ENCODE measurements at places on chromosomes 7 and 10.

GRCh38 chr7:132542895-132543294 is 33.4 kb downstream of the PLXNA4 start:
- no peak for DNase-seq

DNA sequence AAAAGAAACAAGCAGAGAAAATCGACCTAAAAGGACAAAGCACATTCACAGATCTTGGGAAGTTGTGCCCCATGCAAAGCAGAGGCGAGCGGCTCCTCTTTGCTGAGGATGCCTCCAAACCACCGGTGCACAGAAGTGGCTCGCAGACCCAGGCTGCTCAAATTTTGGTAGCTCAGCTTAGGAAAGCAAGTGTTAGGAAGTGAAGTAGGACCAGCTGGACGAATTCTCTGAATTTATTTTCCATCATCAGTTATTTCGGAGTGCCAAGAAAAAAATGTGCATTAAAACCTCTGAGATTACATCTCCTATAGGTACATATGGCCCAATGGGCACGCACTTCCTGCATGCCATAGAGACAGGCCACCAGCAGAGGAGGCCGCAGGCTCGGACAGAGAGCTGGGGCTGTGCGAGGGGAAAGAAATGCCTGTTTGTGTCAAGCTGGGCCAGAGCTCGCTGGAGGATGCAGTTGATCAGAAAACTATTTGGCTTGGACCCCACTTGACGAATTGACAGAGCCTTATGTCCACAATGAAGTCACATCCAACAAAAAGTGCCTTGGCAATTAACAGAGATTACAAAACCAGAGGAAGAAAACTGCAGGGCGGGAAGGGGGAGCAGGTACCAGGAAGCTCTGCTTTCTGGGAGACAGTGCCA is 122.3 kb upstream of the LYZL2 start:
- peak; percentile 40 for DNase-seq

DNA sequence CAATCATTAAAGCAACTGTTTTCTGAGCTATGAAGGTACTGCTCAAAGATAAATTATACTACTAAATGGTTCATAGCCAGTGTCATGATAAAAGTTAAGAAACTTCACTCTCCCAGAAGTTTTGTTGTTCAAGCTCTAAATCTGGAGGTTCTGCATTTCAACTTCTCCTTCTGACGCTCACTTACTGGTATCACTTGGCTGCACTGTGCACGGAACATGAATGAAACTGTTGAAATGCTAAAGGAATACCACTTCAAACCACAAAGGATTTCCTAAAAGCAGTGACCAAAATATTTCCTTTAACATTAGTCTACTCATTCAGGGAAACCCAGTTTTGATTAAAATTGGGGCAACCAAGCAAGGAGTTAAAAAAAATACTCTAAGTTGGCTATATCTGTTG is 93.6 kb downstream of the UBE2H start:
- no peak for DNase-seq

DNA sequence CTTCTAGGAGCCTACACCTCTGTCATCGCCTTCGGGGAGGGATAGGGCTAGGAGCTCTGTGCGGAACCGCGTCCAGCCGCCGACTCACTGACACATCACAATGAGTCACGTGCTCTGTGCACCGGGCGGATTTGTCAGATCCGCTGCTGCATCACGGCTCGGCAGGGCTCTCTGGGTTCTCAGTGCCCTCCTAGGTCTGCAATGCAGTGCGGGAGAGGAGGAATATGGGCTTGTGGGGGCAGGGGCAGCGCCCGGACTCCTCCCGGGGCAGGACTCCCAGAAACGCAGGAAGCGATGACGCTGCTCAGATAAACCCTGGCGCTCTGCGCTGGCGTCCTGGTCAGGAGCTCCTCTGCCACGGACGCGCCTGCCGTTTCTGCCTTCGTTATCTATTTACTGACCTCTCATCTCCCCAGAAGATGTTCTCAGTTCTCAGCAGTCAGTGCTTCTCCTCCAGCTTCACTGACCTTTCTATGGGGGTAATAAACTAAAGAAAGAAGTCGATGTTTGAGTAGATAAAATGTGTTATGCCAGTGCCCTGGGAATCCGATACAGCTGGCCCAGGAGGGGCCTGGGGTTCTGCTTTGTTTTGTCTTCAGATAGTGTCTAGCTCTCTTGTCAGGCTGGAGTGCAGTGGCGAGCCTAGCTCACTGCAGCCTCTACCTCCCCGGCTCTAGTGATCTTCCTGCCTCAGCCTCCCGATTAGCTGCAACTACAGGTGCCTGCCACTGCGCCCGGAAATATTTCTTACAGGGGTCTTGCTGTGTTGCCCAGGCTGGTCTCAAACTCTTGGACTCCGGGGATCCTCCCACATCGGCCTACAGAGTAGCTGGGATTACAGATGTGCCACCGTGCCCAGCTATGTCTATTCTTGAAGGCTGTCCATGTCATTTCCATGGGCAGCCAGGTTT is 22.8 kb upstream of the ITGB1 start:
- DNase-seq: peak; percentile 54

DNA sequence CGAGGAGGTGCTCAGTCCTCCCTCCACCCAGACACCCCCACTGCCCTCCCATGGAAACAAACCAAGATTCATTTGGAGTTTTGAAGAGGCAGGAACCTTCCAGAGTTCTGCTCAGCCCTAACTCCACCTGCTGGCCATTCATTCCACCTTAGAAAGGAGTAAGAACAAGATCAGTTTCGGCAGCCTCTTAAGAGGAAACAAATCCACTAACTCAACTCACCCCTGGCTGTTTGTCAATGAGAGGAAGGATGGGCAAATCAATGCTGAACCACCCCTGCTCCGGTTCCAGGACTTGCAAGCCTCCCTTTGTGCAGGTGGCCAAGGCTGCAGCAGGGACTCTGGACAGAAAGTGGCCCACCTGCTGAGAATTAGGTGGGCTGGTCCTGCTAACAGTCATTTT is 26.2 kb downstream of the CCDC3 start:
- no peak for DNase-seq

DNA sequence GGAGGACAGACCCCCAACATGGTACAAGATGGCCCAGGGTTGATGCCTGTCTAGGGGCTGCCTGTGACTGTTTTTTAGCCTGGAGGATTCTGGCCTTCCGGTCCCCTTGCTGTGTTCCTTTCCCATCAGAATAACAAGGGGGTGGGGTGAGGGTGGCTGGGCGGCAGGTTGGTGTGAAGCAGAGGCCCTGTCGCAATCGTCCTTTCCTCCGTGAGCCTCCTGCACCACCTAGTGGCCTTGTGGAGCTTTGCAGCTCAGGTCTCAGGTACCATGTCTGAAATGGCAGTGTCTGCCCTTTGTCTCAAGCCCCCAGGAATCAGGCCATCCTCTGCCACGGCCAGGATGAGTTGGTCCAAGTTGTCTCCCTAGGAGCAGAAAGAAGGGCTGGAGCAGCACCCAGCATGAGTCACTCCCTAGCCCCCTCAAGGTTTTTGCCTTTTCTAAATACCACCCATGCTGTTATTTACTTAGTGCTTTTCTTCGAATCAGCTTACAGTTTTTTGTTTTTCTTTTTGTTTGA is 24.2 kb downstream of the TACR2 start:
- peak; percentile 68 for DNase-seq

DNA sequence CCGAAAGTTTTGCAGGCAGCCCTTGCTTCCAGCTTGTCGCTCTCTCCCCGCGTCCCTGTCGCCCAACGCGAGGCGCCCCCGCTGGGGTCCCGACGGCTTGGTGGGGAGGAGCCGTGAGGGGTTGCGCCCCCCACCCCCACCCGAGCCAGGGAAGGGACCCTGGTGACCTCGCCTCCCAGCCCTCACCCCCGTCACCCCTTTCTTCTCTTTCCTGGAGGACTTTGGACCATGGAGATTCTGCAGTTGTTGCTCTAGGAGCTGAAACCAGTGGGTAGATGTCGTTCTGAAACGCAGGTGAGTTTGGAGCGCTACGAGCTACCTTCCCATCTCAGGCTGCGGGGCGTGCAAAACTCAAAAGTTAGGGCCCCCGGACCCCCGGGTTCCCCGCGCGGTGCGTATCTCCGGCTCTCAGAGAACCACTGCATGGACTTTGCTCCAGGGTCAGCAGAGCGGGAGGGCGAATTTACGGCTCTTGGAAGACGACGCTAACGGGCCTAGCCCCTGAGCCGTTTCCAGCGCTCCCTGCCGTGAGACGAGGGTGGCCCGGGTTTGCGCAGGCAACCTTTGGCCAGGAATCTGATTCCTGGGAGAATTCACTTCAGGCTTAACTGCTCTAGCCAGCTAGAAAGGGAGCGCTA is 684 bp upstream of the ATXN7L1 start:
- no peak for DNase-seq

GRCh38 chr10:14184841-14185315 is 145.8 kb downstream of the FRMD4A start:
- DNase-seq: no peak

- no peak for DNase-seq
These were observed 418.7 kb downstream of the MAGI2 start for GRCh38 chr7:79034730-79035129.

- DNase-seq: no peak
These were observed 10.3 kb downstream of the ZMIZ1 start for GRCh38 chr10:79079054-79079397.

GRCh38 chr10:110754375-110755105 is 110.4 kb downstream of the RBM20 start:
- no peak for DNase-seq

DNA sequence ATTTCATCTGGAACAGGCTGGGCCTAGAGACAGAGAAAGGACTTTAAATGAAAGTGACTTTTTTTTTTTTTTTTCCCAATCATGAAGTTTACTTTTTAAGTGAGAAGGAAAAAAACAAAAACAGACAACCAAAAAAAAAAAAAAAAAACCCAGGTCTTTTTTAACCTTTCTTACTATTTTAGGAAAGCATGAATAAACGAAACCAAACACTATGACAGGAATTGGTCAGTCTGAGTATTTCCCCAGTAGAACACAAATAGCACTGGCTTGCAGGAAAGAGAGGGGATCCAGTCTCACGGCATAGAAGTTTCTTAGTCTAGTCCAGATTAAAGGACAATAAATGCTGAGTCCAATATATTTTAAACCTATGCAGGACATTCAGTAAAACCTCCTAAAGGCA is 180.5 kb upstream of the CCDC6 start:
- no peak for DNase-seq

DNA sequence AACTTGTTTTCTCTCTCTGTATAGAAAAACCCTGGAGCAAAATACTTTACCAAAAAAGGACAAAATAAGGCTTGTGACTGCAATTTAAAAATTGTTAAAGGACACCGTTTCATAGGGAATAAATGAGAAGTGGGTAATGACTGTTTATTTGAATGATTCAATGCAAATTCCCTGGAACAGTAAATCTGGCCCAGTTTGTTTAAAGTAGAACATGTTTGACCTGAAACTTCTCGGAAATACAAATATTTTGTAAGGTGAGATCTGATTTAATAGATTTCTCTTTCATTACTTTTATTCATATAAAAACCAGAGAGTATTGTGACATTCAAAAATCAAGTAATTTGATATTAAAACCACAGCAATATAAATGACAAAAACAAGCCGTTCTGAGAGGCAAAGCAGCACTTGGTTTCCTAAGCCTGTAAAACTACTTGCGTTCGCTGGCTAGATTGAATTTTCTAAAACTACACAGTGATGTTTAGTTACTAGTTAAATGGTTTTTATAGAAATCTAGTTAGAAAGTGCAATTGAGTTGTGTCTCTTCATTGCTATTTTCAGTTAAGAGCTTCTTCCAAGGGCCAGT is 76.8 kb upstream of the PITRM1 start:
- DNase-seq: no peak

DNA sequence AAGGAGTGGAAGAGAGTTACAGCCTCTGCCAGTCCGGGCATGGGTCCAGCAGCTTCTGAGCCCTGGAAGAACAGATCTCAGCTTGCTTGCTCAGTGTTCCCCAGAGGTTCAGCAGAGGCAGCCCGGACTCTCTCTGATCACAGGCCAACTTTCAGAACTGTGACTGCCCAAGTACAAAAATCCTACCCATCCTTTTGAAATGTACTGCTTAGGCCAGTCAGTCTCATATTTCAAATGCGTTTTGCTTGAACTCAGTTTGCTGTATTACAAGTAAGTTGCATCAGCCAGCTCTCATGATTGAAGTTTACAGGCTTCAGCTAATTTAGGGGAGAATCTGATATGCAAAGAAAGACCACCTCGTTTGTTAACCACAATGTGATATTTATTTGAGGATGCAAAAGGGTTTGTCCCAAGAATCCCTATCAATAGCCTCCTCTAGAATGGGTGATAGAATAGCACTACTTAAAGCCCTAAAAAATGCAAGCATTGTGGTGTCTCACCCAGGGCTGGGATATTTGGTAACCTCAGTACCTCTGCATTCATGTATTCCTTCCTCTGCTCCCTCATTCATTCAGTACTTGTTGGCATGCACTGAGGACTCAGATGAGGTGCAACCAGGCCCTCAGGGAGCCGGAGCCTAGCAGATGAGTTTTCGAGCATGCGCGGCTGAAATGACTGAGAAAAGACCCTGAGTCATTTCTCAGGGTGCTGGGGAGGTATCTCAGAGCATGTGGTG is 7.0 kb downstream of the AIMP2 start:
- DNase-seq: no peak

- DNase-seq: no peak
These were observed 580 bp downstream of the MRPS16 start for GRCh38 chr10:73251683-73252444.

DNA sequence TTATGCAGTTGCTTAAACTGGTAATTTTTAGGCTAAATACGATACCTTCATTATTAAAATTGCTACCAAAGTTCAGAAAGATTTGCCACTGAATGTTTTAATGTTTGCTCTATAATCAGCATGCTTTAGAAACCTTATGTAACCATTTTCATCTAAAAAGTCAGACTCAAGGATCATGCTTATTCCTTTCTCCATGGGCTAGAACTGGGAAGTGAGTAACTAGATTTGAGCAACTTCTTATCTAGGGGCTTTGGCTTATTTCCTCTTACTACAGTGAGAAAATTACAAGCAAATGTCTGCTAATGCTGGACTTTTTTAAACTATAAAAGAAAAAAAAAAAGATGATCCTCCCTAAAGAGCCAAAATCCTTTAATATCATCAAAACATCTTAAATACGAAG is 215.9 kb downstream of the CRPPA start:
- DNase-seq: no peak

GRCh38 chr10:120598386-120598785 is 141.4 kb downstream of the PLPP4 start:
- DNase-seq: no peak

DNA sequence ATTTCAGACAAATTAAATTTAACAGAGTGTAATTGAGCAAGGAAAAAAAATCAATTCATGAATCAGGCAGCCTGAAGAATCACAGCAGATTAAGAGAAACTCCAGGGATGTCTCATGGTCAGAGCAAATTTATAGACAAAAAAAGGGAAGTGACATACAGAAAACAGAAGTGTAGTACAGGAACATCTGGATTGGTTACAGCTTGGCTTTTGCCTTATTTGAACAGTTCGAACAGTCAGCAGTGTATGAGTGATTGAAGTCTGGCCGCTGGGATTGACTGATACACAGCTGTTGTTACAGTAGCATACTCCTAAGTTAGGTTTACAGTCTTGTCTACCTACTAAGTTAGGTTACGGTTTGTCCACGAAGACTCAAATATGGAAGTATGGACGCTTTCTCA is 255.3 kb downstream of the HPSE2 start:
- no peak for DNase-seq

Data from stimulated activated CD4-positive, alpha-beta T cell treated with anti-CD3 and anti-CD28 coated beads, Interleukin-1b, Interleukin-23, amount 100 ng/mL, for 1 hour (primary cell).